Stimulated activated CD4-positive, alpha-beta T cell treated with anti-CD3 and anti-CD28 coated beads, TNF-alpha, amount 100 ng/mL, for 24 hours (primary cell): ENCODE measurements at places on chromosomes 11 and 22.

DNA sequence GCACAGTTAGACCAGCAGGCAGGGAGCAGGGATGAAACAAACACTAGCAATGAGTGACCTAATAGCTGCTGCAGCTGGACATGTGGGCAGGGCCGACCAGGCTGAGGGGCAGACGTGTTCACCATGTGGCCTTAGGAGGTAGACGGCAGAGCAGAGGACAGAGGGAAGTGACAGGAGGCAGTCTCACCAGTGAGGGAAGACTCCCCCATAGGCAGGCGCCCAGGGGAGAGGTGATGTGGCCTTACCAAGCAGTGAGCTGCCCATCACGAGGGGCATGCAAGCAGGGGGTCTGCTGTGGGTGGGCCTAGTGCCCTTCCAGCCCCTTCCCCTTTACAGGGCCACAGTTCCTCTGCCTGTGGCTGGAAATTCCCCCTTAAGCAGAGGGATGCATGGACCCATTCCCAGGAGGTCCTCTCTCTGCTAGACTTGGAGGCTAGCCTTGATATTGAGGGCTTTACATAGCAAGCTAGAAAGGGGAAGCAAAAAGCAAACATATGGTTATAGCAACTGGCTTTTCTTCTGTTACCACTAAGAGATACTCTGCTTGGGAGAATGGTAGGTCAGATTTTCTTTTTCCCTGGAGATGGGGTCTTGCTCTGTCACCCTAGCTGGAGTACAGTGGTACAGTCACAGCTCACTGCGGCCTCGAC is 67.6 kb downstream of the MPPED1 start:
- DNase-seq: no peak

DNA sequence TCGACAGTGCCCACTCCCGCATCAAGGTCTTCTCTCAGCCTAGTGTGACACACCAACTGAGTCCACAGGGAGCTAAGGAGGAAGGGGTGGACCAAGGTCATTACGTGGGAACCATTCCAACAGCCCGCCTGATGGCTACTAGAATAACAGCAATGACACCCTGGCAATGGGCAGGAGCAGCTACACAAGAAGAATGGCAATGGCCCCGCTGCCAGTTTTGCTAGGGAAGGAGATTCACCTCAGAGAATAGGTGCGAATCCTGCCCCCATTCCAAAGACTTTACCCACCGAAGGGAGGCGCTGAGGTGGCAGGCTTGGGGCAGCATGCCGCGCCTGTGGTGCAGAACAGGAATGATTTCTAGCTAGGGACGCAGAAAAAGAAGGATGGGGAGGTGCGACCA is 9.1 kb downstream of the WT1 start:
- DNase-seq: no peak

GRCh38 chr22:35195821-35196220 is 61.5 kb upstream of the HMGXB4 start:
- no peak for DNase-seq

GRCh38 chr22:40436505-40437431 is 66.4 kb downstream of the SGSM3 start:
- peak; percentile 20 for DNase-seq

DNA sequence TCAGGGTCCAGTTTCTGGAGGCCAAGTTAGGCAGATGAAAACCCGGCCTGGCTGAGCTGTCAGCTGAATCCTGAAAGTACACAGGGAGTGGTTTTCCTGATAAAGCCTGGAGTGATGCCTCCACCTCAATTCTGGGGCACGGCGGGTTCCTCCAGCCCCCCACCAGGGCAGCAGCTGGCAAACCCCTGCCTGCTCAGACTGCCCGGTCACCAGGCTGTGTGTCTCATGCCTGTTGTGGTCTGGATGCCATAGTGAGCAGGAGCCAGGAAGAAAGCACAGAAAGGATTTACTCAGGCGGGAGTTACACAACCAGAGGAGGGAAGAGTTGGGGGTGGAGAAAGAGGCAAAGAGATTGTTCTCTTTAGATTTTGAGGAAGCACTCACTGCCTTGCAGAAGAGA is 119.9 kb upstream of the RASSF10 start:
- DNase-seq: no peak

GRCh38 chr22:30312053-30312452 is 14.7 kb downstream of the TBC1D10A start:
- no peak for DNase-seq

DNA sequence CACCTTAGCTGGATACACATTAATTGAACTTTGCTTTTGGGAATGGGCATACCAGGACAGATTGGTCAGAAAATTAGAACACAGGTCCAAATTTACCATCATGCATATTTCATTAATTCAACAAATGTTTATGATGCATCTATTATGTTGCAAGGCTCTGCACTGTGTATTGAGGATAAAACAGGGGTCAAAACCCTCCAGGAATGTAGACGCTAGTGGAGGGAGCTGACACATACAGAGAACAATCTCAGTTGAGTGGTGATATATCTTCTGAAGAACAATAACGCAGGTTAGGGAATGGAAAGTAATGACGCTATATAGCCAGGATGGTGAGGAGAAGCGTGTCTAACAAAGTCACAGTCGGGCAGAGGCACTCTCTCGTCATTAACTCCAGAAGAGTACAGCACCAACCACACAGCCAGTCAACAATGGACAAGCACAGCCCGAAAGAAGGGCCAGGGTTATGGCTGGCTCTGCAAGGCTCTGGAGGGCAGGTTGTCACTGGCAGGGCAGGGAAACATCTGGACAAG is 3.8 kb downstream of the FLI1 start:
- DNase-seq: no peak

DNA sequence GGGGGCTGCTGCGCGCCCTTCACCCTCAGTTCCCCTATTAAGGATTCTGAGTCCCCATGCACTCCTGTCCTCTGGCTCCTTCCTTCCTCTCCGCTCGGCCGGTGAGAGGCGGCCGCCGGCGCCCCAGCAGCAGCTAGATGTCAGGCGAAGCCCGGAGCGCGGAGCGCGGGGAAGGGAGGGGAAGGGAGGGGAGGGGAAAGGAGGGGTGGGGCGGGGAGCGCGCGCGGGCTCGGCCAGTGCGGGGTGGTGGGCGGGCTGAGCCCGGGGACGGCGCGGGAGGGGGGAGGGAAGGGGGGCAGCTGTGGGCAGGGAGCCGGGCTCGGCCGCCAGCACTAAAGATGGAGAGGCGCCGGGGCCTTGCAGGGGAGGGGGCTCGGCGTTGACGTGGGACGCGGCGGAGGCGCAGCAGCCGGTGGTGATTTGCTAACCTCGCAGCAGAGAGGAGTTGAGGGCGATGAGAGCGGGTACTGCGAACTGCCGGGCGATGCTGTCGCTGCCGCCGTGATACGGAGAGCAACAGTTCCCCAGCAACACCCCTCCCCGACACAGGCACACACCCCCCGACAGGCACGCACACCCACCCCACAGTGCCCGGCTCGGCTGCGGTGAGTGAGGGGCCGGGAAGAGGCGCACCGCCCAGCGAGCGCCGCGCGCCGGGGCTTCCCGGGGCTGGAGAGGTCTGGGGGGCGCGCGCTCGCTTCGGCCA is at the start of gene ZBTB16:
TSS of gene ZBTB16 (plus strand) at position 434 of the 706 bp plus-strand sequence. CDS start 3,590 bp downstream, outside the sequence.
- DNase-seq: peak; percentile 38

DNA sequence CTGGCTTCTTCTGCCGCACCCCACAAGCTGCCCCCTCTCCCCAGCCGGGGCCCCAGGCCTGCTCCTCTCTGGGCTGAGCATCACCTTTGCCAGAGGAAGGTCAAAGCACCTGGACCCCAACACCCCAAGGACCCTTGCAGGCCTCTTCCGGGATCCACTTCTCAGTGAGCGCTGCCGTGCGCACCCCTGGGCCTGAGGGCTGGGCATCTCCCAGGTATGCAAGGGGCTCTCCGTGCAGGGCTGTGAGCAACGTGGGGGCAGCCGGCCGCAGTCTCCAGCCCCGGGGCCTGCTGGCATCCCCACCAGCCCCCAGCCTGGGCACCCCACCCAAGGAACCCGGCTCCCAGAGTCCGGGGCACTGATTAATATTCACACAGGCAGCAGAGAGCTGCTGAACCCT is 64.0 kb downstream of the BRD1 start:
- no peak for DNase-seq

GRCh38 chr11:77435972-77436371 is 37.9 kb downstream of the PAK1 start:
- DNase-seq: no peak

DNA sequence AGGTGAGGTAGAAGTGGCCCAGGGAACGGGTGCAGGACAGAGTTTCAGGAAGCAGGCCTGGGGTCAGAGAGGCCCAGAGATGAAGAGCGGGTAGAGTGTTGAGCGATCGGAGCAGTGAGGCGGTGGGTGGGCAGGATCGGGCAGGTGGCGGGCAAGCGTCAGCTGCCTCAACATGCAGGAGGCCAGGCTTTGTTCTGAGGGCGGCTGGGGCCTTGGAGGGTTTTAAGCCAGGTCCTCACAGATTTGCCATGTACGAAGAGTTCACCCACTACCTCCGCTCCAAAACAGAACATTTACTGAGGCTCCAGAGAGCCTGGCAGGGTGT is 29.4 kb downstream of the FLRT1 start:
- no peak for DNase-seq

GRCh38 chr11:103358251-103358650 is 249.0 kb downstream of the DYNC2H1 start:
- no peak for DNase-seq

DNA sequence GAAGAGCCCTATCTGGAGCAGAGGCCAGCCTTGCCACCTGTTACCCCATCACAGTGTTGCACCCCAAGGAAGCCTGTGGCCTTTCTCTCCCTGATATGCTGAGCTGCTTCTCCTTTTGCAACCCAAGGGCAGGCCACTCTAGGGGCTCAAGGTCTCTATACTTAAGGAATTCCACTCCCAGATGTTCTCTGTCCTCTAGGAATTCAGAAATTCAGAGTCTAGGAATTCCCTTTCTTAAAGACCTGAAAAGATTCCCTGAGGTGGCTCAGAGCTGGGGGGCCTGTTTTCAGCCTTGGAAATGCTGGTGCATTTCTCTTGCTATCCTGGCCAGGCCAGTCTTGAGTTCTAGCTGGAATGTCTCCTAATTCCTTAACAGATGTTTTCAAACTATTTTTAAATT is 68.0 kb upstream of the OLFML1 start:
- no peak for DNase-seq

DNA sequence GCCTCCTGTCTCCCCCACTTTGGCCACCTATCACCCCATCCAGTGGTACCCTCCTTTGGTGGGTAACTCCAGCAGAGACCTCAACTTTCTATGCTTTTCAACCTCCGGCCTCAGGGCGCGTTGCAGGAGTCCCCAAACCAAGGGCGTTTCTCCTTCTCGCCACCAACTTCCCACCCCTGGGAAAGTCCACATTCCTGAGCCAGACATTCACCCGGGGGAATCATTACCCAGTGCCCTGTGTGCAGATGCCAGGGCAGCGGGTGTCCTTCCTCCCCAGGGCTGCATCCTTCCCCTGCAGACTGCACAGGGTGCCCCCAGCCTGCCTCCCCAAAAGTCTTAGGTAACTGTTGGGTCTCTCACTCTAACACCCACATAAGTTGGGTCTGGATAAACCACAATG is 26.4 kb downstream of the MYEOV start:
- DNase-seq: no peak

DNA sequence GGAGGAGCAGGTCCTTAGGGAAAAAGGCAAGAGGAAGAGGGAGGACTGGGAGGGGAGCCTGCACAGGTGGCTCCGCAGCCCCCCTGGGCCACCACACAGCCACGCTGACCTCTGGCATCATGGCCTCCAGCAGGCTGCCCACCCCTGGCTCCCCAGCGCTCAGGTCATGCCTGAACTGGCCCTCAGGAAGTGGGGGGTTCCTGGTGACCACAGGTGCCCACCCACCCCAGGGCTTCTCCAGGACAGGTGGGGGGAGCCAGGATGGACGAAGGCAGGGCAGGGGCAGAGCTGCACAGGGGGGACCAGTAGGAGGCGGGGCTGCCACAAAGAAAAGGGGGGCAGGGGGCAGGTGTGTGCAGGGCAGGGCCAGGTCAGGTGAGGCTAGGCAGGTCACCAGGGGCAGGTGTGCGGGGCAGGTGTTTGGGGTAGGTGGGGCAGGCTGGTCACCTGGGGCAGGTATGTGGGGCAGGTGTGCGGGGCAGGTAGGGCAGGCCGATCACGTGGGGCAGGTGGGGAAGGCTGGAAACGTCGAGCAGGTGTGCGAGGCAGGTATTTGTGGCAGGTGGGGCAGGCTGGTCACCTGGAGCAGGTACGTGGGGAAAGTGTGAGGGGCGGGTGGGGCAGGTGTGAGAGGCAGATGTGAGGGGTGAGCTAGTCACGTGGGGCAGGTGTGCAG is 997 bp downstream of the DEAF1 start:
- no peak for DNase-seq

DNA sequence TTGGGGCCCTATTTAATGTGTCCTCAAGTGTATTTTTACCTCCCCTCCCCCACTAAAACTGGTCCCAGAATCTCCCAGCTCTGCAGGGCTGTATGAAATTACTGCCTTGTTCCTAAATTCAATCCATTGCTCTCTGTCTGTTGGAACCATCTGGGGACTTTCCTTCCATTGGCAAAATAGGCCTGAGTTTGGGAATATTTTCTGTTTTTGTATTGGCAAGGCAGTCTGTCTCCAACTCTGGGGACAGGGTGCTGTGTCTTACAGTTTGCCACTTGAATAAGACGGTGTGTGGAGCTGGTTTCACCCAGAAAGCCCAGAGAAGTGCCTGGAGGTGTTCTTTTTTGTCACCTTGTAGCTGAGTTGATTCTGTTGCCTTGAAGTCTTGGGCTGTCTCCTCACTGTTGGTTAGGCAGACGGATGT is 1.3 kb downstream of the PACS1 start:
- no peak for DNase-seq

DNA sequence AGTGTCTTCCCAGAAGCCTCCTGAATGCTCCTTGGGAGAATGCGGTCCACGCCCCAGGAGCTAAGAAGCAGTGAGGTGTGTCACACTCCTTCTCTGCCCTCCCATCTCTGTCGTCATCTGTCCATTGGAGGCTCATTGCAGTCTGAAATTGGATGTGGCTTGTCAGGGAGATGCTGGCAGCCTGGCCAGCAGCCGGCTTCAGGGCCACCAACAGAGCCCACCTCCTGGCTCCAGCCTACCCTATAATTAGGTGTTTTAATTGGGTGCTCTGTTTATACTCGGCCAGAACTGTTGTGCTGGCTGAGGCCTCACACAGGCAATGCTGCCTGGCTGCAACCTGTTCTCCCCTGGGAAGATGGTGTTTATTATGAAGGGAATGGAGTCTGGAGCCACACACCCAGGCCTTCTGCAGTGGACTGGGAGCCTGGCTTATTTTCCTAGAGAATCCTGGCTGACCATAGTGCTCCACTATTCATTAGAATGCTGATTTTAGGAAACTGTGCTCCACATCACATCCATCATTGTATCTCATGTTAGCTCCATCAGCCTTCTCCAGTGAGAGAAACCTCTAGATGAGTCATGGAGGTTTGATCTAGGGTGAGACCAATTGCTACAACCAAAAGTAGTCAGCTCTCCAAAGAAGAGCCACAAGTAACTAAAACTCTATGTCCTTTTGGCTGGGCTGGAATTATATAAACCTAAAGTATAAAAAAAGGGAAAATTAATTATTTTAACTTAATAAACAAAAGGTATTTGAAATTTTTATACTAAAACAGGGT is 86.8 kb upstream of the CRTAM start:
- no peak for DNase-seq
